RWPE1 (cell line): ENCODE measurements at places on chromosomes 11 and 22.

- DNase-seq, result no peak
Observed at GRCh38 chr11:43245466-43245865, 66.3 kb upstream of the API5 start.

DNA sequence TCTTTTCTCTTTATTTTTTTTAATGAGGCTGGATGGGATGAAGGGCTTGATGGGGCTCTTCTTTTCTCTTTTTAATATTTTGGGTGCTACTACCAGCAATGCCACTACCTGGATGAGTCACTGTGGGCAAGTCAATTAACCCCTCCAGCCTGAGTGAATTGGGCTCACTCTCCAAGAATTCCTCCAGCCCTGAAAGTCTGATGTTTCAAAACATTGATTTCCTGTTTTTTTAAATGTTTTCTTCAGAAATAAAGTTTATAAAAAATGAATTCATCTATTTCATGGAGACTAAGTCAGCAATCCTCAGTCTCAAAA is 812 bp upstream of the OR5A2 start:
- DNase-seq, result peak; percentile 11

GRCh38 chr11:32333320-32333991 is 101.9 kb downstream of the WT1 start:
- no peak for DNase-seq

DNA sequence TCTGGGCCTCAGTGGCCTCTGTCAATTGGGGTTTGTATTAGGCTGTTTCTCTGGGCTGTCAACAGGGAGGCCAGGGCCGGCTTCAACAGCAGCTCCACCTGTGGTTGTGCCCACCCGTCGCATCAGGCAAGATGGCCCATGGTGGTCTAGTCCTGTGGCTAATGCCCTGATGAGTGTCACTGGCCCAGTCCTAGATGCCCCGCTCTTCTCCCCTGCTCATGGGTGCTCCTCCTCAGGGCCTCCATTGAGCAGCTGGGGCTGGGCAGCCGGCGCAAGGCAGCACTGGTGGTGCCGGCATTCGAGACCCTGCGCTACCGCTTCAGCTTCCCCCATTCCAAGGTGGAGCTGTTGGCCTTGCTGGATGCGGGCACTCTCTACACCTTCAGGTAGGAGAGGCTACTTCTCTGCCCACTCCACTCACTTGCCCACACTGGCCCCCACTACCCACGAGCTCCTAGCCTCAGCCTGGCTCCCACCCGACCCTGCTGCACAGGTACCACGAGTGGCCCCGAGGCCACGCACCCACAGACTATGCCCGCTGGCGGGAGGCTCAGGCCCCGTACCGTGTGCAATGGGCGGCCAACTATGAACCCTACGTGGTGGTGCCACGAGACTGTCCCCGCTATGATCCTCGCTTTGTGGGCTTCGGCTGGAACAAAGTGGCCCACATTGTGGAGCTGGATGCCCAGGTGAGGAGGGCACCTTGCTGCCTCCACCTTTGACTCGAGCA is 5.4 kb downstream of the LARGE2 start:
- no peak for DNase-seq

- no peak for DNase-seq
Observed at GRCh38 chr11:18618342-18619025, 15.7 kb downstream of the SPTY2D1 start.

GRCh38 chr11:794766-795633 is 3.1 kb downstream of the SLC25A22 start:
- DNase-seq, result no peak

DNA sequence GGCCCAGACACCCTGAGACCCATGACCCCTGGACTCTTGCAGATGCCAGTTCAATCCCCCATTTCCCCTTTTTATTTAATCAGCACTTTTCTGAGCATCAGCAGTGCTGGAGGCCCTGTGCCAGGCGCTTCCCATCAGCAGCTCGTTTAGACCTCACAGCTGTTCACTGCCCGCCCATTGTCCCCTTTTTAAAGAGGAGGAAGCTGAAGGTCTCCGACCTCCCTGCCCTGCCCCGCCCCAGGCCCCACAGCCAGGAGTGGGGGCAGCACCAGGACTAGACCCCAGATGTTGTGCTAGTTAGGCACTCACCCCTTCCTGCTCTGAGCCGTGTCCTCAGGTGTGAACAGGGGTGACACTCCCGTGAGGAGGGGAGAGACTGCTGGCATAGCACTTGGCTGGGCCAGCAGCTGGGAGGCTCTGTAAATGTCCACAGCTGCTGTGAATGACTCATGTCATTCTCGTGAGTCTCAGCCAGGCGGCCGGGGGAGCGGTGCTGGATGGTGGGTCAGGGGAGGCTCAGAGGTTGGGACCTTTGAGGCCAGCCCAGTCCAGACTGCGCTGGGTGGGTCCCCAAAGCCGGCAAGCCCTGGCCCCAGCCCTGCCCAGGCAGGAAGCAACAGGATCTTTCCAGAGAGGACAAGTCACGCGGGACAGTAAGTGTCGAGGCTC is 19.9 kb downstream of the EMID1 start:
- no peak for DNase-seq

DNA sequence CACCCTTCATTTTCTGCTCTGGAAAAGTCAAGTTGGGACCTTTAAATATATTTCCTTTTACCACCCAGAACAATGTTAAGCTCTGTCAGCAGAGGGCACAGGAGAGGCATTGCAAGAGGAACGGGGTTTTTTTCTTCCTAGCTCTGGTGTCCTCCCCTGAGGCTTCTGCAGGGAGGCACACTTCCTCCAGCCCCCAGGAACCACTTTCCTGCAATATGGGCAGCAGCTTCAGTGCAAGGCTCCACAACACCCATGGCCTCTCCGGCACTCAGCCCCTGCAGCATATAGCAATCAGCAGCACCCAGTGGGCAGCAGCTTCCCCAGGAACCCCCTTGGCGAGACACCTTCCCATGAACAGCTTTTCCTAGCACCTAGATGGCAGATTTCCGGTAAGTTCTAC is 101.4 kb downstream of the SYT9 start:
- DNase-seq, result no peak

DNA sequence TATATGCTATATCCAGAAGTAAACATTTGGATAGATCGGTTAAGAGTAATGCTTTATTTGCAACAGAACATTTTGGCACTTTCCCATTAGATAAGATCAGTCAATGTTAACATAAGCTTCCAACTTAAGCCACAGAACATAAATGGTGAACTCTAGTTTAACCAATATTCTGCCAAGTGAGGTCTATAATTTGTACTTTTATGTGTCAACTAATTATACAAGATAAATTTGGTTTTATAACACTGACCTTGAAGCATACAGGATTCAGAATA is 23.5 kb upstream of the BLID start:
- DNase-seq, result no peak

DNA sequence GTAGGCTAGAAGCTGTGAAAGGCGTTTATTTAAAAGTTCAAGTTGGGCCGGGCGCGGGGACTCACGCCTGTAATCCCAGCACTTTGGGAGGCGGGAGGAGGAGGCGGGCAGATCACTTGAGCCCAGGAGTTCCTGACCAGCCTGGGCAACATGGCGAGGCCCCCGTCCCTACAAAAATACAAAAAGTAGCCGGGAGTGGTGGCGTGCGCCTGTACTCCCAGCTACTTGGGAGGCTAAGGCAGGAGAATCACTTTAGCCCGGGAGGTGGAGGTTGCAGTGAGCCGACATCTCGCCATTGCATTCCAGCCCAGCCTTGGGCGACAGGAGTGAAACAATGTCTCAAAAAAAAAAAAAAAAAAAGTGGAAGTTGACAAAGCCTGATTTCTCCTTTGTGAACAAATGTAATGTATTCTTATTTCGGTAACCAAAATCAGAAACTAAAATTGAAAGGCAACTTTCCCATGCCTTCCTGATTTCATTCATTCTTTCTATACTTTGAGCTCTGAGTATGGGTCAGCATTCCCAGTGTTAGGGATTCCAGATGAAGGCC is 825 bp downstream of the PTPMT1 start:
- DNase-seq, result no peak

- DNase-seq, result no peak
Observed at GRCh38 chr22:23688571-23688970, 2.2 kb upstream of the RGL4 start.

GRCh38 chr22:45208993-45209838 is 31.5 kb downstream of the KIAA0930 start:
- DNase-seq, result peak; percentile 16

GRCh38 chr11:47403571-47403970 is 4.8 kb upstream of the SLC39A13 start:
- DNase-seq, result no peak

GRCh38 chr22:28799606-28800307 is 612 bp downstream of the XBP1 start:
- peak; percentile 41 for DNase-seq

- DNase-seq, result no peak
Observed at GRCh38 chr22:36381513-36382128, 6.1 kb downstream of the MYH9 start.

DNA sequence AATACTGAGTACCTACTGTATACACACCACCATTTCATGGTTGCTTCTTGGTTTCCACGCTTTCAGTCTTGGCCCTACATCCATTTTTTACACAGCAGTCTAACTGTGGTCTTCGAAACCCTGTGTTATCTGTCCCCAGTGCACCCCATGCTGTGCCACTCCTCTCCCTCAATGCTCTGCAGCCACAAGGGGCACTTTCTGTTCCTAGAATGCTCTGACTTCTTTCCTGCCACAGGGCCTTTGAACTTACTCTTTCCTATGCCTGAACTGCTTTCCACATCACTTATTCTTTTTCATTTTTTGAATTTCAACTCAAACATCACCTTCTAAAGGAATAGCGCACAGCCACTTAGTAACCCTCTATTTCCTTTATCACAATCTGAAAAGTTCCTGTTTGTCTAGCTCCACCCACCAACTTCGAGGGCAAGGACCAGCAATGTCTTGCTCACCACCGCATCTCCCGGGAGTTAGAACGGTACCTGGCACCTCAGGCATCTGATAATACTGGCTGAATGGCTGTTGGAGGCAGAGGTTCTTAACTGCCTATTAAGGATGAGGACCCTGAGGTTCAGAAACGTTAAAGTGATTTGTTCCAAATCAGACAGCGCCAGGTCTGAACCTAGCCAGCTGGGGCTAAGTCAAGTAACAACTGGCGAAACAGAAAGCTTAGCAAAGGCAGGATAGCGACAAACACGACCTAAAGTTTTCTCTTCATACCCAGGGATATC is 568 bp downstream of the ALG8 start:
- peak; percentile 39 for DNase-seq

GRCh38 chr11:34546511-34547209 is 33.1 kb upstream of the ELF5 start:
- DNase-seq, result no peak

- peak; percentile 98 for DNase-seq
Observed at GRCh38 chr11:57311109-57311936, 13.4 kb downstream of the TNKS1BP1 start.

DNA sequence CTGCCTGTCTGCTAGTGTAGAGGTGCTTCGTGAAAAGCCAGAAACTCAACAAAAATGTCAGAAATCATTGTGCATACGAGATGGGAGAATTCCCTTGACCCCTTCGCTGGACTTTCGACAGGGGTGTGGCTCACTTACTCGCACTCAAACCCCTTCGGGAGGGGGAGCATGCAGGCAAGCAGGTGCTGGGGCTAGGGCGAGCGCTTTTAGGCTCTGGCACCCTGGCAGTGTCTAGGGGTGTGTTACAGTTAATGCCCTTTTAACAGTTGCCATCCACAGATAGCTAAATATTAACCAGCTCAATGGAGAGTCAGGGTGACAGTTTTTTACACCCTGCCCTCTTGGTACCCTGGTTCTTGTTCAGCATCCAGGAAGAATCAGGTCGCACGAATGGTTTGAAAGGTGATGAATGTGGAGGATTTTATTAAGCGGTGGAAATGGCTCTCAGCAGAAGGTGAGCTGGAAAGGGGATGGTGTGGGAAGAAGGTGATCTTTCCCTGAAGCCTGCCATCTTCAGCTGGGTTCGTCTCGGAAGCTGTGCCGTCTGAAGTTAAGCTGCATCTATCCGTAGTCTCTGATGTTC is 59.6 kb upstream of the SHANK2 start:
- no peak for DNase-seq

GRCh38 chr22:22235558-22235957 is 9.0 kb upstream of the VPREB1 start:
- DNase-seq, result no peak

GRCh38 chr11:86577644-86578636 is 94.5 kb downstream of the ME3 start:
- peak; percentile 80 for DNase-seq

GRCh38 chr11:117456027-117456720 is 128.5 kb downstream of the CEP164 start:
- no peak for DNase-seq

GRCh38 chr22:18091916-18092526 is 14.2 kb downstream of the PEX26 start:
- no peak for DNase-seq

DNA sequence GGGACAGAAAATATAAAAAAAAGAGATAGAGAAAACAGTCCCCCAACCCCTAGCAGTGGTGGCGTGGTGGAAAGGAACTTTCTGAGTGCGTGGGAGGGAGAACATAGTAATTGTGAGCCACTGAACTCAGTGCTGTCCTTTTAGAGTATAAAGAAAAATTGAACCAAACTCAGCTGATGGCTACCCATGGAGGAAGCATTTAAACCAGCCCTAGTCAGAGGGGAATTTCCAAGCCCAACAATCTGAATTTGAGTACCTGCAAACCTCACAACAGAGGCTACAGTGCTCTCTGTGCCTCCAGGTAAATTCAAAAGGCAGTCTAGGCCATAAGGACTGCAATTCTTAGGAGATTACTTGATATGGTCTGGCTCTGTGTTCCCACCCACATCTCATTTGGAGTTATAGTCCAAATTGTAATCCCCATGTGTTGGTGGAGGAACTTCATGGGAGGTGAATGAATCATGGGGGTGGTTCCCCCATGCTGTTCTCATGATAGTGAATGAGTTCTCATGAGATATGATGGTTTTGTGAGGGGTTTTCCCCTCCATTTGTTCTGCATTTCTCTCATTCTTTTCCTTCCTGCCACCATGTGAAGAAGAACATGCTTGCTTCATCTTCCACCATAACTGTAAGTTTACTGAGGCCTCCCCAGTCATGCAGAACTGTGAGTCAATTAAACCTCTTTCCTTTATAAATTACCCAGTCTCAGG is 687.8 kb downstream of the FAM181B start:
- no peak for DNase-seq

DNA sequence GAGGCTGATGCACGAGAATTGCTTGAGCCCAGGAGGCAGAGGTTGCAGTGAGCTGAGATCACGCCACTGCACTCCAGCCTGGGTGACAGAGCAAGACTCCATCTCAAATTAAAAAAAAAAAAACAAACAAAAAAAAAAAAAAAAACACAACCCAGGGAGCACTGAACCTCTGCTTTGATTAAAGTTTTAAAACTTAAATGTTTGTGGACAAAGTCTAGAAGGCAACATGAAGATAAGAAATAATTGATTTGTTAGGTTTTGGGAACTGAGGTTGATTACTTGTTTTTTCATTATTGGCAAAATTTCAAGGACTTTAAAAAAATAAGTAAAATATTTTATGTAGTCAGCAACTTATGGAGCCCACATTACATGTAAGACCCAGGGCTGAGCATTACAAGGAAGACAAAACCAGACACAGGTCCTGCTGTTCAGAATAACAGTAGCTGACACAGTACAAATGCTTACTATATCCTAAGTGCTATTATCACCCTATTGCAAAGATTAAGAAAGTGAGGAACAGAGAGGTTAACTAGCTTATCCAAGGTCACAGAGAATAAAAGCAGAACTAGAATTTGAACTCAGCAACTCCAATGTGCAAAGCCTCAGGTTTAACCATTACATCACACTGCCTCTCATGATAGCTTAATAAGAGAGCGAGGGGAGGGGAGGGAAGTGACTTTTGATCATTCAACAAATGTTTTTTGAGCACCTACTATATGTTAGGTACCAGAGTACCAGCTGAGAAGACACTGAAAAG is 2.3 kb upstream of the CRY2 start:
- DNase-seq, result no peak

- DNase-seq, result no peak
Observed at GRCh38 chr11:39268176-39268690, 2191.2 kb downstream of the LRRC4C start.

GRCh38 chr11:14882196-14882595 is 9.8 kb downstream of the CYP2R1 start:
- no peak for DNase-seq
